ENCODE measurements at places on chromosomes 5 and 9.

- no peak for DNase-seq
Measured at GRCh38 chr5:174229514-174230370, 184.2 kb downstream of the NSG2 start.

GRCh38 chr5:134079748-134080581, 34.5 kb upstream of the TCF7 start:
- DNase-seq = peak; percentile 59

DNA sequence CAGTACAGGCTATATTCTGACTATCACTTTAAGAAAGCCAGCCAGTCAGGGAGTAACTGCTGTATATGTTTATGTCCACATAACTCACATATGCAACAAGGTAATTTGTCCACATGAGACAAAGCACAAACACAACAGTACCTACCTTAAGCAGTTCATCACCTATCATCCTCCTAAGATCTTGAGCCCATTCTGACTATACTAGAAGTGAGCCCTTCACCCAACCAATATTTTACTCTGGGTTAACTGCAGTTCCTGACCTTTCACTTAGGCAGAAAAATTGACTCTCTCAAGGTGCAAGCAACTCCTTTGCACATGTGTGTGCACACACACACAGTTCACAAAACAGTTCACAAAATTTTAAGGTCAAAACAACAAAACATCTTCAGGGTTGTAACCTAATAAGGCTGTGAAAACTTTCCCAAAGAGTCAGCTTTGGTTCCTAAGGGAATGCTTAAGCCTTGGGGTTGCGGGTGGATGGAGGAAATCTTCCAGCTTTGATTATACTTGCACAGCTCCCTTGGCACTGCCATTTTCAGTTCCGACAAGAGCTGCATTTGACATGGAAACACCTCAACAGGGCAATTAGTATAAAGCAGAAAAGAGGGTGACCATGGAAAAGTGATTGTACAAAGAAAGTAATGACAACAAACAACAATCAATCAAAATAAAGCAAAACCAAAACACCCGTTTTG, 215.3 kb downstream of the NFIB start:
- no peak for DNase-seq

DNA sequence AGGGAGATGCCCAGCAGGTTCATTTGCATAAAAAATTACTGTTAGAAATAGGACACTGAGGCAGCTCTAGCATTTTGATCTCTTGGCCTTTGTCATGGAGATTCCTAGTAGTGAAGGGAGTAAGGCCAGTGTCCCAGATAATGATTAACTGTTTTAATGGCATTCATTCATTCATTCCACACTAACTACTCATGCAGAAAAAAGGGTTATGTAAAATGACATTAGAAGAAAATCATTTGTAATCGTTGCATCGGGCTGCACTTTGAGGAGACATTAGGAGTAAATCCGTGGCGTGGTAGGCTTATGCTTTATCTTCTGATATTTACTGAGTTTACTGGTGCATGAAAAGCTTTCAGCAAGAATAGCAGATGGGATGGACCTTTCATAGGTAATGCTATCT, 82.6 kb upstream of the GRHPR start:
- DNase-seq = no peak

DNA sequence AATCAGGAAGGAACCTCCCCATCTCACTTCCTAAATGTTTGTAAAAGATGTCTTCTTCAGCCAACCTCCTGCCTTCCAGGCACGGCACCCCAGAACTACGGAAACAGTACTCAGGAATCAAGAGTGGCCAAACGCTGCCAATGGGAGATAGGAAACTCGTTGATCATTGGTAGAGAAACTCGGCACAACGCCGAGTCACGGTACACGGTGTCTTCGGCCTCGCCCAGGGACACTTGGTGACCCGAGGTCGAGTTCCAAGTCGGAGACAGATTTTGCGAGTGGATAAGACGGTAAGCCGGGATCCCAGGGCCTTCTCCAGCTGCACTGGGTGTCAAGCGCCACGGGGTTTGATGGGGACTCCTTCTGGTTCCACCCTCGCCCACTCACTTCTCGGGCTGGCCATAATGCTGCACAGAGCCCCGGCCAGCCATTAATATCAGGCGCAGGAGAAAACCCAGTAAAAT, 343 bp downstream of the KIAA0825 start:
- peak; percentile 4 for DNase-seq

DNA sequence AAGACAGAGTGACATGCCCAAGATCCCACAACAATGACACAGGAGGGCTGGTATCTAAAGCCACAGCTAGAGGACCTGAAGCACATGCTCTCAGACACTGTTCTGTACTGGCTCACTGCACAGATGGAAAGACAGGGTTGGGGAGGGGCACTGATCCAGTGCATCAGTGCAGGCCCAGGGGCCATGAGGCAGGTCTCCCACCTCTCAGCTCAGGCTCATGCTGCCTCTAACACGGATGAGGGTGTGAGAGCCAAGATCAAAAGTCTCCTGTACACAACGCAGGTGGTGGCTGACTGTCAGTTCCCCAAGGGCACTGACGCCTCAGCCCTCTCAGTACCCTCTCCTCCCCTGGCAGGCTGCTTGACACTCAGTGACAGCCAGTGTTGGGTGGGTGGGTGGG, 10.9 kb downstream of the RAPGEF1 start:
- DNase-seq = peak; percentile 45

DNA sequence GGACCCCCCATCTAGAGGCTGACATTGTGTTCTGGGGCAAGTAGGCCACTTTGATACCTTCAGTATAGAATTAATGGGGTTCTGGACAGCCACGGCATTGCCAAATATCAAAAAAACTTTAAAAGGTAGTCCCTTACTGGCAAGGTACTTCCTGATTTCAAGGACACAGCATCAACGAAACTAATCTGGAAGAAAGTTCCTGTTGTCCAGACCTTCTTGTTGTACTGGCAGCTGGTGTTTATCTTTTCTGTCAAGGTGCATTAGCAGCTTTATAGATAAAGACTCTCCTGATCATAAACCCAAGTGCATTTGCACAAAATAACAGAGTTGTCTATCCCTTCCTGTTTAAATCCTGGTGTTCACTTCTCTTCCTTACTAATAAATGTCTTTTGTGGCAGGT, 23.7 kb upstream of the GOLGA1 start:
- DNase-seq = no peak

GRCh38 chr5:138370537-138370936, 18.1 kb downstream of the KDM3B start:
- DNase-seq = no peak

DNA sequence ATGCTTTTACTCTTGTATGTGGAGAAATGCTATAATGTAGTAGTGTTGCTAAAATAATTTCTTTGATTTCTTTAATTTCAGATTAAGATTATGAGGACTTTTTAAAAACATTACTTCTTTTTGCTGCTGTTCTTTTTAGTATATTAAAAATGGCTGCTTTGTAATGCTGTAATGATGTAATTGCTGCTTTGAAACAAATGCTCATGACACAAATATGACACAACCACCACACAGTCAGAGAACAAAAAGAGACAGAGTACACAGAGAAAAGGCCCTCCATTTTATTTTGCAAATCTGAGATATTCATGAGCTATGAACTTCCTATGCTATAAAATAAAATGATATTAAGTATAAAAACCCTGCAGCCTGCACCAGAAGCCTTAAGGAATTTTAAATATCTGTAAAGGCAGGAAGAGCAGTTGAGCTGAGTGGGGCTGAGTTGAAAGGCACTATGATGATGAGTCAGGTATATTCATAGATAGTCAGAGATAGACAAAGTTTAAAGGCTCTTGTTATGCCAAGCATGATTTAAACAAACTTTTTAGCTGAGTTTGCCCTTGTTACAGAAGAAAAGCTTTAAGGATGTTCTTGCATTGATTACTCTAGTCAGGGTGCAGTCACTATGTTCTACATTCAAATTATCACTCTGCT, 5.1 kb upstream of the POU5F2 start:
- DNase-seq = no peak

GRCh38 chr9:18485714-18486113, 11.8 kb downstream of the ADAMTSL1 start:
- no peak for DNase-seq

GRCh38 chr5:2205185-2205585, 322.5 kb upstream of the IRX4 start:
- no peak for DNase-seq

GRCh38 chr9:73615557-73615956, 463.9 kb downstream of the ANXA1 start:
- no peak for DNase-seq

DNA sequence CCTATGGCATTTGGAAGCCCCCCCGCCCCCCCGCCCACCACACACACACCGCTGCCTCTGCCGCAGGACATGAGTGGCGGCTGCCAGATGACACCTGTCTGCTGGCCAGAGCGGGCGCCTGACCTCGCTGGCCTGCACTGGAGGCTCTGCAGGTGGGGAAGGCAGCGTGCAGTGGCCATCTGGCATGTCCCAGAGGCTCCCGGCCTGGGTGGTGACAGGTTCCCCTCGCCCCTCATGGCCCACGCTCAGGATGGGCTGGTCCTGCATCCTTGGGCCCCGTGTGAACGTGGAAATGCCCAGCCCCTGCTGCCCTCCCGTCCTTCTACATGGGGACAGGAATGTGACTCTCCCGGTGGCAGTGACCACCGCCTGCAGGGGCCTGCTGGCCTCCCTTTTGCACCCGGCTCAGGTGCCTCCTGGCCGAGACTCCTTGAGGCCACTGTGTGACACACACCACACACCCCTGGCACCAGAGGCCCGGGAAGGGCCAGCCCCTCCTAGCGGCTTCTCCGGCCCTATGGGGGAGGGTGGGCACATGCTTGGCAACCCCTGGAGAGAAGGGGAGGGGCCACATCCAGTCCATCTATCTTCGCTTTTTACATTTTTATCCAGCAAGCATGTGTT, 30.3 kb downstream of the IRX4 start:
- DNase-seq = no peak

DNA sequence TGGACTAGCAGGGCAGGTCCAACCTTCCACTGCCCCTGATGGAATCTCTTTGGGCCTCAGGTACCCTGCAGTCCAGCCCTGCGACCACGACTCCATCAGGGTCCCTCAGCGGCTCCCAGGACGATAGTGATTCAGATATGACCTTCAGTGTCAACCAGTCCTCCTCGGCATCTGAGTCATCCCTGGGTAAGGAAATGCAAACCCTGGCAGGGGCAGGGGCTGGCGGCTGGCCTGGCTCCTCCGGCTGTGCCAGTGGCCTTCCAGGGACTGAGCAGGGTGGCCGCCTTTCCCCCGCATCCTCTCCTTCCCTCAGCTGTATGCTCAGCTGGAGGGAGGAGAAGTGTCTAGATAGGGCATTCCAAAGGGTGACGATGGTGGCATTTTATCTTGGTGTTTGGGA, 45.0 kb downstream of the NEURL1B start:
- DNase-seq = no peak

DNA sequence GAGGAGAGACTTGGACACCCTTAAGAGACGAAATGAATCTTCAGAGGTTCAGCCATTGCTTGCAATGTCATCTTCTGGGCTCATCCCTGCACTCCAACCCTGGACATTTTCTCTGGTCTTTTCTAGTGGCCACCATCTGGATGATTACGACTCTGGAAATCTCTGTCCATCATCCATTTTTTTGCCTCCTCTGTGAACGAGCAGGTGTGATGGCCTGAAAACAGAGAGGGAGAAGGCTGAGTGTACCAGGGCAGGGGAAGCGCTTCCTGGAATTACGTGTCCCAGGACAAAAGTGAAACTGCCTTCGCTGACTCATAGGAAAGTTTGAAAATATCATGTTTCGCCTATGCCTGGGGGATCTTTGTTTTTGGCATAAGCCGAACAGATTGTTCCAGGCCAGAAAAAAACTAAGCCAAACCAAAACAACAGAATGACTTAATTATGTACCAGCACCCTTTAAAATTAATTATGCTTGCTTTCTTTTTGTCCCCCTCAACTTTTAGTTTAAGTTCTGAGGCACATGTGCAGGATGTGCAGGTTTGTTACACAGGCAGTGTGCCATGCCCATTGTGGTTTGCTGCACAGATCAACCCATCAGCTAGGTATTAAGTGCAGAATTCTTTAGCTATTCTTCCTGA, 31.9 kb downstream of the ANKRD33B start:
- peak; percentile 43 for DNase-seq

- DNase-seq = peak; percentile 48
Measured at GRCh38 chr5:75053304-75054133, 1.2 kb upstream of the GCNT4 start.

DNA sequence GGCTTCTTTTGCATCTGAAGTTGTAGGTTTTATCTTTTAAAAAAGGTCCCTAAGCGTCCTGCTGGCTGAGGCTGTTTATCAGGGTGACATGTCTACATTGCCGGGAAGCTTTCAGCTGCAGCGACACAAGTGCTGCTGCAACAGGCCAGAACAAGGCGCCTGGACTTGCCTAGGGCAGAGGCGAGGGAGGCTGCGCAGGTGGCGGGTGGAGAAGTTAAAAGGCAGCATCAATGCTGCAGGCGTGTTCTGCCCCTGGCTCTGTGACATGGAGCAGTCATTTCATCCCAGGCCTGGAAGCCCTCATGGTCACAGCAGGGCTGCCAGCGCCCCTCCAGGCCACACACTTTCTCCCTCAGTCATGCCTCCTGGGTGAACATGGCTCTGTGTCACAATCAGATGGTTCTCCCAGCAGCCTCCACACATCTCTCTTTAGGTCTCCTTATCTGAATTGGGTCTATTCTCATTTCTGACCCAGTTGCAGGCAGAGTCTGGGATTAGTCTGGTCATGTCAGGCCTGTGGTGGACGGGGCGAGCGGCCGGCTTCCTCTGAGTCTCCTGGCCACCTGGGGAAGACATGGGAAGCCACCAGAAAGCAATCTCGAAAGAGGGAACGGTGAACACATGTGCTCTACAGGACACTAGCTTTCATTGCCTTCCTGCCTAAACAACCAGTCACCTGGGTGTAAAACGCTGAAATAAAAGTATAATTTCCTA, 41.3 kb downstream of the IRX2 start:
- DNase-seq = no peak

DNA sequence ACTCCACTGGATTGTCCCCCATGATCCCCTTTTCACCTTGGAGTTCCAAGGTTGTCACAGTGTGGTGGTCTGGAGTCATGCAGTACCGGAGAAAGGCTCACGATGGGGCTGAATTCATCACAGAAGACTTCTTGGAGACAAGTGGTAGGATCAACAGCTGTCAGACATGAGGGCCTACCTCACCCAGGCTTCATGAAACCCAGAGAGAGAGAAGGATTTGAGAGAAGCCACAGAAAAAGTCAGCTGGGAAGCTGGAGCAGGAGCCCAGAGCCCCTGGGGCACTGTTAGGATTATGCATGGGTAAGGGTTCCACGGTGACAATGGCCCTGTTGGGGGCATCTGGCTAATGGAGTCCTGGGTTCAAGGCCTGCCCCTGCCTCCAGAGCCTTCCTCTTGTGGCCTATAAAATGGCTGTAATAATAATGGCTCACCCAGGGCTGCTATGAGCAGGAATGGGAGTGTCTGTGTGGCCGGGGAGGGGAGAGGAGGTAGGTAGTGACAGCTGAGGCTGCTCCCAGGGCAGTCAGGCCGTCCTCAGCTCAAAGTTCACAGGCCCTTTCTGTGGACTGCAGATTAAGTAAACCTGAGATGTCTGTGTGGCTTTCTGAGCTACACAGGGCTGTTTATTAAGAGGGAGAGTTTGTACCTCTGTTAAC, 910 bp downstream of the TRIM14 start:
- DNase-seq = peak; percentile 6

DNA sequence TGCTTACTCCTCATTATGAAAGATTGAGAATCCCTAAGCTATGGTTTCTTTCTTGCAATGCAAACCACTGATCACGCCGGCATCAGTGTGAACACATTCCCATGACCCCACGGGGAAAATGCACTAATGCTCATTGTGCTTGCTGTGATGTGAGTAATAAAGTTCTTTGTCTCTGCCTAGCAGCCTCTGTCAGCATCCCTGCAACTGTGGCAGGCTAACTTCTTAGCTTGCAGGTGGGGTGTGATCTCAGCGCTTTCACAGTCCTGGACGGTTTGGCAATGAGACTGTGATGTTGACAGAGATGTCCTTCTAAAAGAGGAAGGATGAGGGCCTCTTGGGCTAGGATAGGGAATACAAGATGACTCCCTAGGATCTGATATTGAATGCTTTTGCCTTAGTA, 1218.7 kb downstream of the EFNA5 start:
- no peak for DNase-seq
